Endothelial cell of coronary artery (primary cell): ENCODE measurements at places on chromosomes 7 and 10. TPM values are rescaled to one million over a fixed set of nuclear protein-coding genes. Genes with fewer than 3 reads are reported as not detected.

Gene SLC26A5
- total RNA-seq, result not detected in 2 replicates

Gene ACSM6
- not detected in 2 replicates for total RNA-seq

Gene GRM8
- total RNA-seq, result 0.09 TPM in 1 of 2 replicates, not detected in the other

Gene TPK1
- total RNA-seq, result 8.3 and 11.1 TPM in 2 replicates

Gene AVPI1
- 1.6 and 2.2 TPM in 2 replicates for total RNA-seq

Gene FAM24B
- total RNA-seq, result 6.6 and 9.7 TPM in 2 replicates

Gene SKIDA1
- 0.19 and 0.36 TPM in 2 replicates for total RNA-seq

Gene GRM3
- total RNA-seq, result not detected in 2 replicates
